Stimulated activated CD4-positive, alpha-beta T cell treated with anti-CD3 and anti-CD28 coated beads, TNF-alpha, amount 100 ng/mL, for 1 hour (primary cell): ENCODE measurements at places on chromosomes 3 and 15.

DNA sequence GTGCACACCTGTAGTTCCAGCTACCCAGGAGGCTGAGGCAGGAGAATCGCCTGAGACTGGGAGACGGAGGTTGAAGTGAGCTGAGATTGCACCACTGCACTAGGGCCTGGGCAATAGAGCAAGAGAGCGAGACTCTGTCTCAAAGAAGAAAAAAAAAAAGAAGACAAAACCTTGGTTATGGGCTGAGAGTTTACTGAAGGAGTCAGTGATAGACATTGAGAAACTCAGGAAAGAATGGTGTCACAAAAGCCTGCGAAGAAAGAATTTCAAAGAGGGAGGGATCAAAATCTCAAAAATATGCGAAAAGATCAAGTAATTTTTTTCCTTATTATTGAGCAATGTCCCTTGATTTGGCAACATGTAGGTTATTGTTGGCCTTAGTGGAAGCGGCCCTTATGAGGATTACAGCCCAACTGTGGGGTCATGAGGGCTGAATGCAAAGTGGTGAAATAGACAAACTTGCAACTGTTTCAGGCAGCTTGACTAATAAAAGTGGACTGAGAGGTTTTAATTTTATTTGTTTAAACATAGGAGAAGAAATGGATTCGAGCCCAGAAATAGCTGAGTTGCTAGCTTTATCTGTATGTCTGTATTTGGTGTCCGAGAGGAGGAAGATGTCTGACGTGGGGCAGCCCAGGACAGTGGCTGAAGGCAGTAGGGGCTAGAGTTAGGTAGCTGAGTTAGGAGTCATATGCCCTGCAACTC, 18.8 kb upstream of the CELF6 start:
- DNase-seq: no peak

GRCh38 chr3:103075282-103075681, 640.5 kb downstream of the ZPLD1 start:
- DNase-seq: no peak

GRCh38 chr15:42042602-42043400, 22.0 kb upstream of the PLA2G4E start:
- DNase-seq: no peak

DNA sequence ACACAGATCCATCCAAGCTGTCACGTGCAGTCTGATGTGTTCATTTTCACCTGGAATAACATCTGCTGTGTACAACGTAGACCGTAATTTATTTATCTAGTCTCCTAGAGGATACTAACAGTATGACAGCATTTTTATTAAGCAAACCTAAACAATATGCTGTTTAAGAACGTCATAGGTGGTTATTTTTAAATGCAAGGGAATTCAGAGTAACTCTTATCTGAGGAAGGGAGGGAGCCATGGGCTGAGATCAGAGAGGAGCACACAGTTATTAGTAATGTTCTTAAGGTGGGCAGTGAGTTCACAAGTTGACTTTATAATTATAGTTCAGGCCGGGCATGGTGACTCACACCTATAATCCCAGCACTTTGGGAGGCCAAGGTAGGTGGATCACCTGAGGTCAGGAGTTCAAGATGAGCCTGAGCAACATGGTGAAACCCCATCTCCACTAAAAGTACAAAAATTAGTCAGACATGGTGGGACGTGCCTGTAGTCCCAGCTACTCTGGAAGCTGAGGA, 193.6 kb downstream of the UACA start:
- DNase-seq: no peak

GRCh38 chr3:63279005-63279841, 1.1 kb downstream of the SYNPR start:
- no peak for DNase-seq

- no peak for DNase-seq
Observed at GRCh38 chr3:10557250-10557649, 51.9 kb upstream of the ATP2B2 start.

- DNase-seq: no peak
Observed at GRCh38 chr3:47134311-47134710, 29.6 kb downstream of the SETD2 start.

- no peak for DNase-seq
Observed at GRCh38 chr15:60975218-60975617, 253.9 kb downstream of the RORA start.
